Right renal cortex interstitium (tissue), 3 donors: ENCODE measurements at places on chromosomes 12 and 14. TPM values are rescaled to one million over a fixed set of nuclear protein-coding genes. Genes with fewer than 3 reads are reported as not detected.

DNA sequence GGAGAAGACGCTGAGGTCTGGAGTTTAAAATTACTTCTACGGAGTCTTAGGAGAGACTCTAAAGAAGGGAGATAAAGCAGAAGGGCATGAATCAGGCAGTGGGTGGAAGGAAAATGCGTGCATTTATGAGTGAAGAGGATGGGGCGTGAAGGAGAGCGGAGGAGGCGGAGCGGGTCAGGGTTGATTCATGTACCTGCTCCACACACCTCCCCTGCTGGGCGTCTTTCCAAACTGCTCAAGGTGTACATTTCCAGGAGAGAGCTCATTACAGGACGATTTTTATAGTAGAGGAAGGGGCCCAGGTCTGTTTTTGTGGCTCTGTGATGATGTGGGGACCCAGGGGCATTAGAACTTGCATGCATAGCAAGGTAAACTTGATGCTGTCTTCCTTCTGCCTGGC is 65.0 kb upstream of the ASPG start:
- no peak for DNase-seq

DNA sequence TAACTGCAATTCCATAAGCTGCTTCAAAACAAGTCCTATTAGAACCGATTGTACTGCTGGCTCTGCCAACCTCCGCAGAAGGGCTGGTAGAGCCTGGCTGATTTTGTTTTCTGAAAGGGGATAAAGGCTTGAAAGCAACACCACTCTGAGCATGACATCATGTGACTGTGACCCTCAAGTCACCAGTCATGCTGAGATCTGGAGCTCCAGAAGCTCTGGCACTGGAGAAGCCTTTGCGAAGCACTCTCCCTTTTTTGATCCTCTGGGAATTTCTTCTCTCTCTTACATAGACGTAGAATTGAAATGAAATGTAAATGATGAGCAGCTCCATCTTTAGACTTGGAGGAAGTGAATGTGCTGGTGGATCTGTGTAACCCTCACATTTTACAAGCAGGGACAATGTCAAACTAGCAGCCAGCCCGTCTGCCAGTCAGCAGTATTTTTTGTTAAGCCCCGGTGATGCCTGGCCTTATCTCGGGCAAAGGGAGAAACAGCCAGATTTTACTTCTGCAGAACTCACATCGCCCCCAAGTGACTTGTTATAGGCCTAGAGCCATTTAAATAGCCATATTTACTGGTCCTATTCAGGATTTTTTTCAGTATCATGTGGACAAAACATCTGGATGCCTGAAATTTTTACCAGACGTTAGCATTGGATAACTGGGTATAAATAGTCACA is 112.1 kb upstream of the NPAS3 start:
- no peak for DNase-seq

BMP4 gene
- polyA plus RNA-seq: 48.5 TPM

- no peak for DNase-seq
These were observed 774.7 kb downstream of the TMTC2 start for GRCh38 chr12:83461336-83461935.

- no peak for DNase-seq
These were observed 64.6 kb downstream of the BICD1 start for GRCh38 chr12:32171211-32171610.

DNA sequence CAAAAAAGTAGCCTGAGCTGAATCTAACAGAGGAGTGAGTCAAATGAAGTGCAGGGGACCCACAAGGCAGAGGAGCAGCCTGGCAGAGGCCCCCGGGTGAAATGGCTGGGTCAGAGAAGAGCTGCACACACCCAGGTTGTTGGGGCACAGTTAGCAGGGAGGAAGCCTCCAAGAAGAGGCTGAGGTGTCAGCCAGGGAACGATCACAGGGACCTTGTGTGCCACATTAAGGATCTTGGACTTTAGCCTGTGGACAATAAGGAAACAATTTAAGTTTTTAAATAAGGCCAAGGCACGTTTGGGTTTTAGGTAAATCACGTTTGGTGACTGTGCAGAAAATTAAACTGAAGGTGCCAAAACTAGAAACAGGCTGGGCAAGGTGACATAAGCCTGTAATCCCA is 35.1 kb downstream of the OR10P1 start:
- no peak for DNase-seq

DNA sequence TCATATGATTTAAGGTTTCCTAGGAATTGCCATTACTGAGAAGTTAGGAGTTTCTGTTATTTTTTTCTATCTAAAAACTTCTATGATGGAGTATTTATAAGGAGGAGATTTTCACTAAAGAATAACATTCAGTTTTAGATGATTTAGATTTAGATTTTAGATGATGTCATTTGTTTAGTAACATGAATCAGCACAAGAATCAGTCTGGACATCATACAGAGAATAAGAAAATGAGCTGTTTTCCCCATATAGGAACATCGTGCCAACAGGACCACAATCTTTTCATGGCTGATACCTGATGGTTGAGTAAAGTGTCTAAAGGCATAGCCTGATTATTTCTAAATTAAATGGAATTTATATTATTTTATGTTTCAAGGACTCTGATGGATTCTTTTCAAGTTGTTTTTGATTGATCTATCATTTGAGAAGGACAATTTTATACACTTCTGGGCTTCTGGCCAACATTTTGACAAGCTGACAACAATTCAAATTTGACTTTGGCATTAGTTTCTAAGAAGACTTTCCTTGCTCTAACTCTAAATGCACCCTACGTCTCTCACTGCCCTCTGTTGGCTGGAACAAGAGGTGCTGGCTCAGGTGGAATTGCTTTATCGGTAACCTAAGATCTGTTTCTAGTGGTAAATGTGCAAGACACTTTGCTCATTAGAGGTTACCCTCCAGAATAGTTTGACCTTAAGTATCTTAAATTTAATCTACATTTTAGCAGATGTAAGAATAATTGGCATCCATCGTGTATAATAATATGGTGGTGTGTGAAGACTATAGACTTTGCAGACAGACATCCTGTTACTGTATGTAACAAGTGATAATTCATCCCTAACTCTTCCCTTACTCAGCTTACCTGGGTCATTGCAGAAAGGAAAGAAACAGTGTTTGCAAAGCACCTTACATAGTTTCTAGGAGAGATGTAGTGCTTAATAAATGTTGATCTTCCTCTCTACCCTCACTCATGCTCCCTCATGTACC is 42.8 kb upstream of the CPSF6 start:
- no peak for DNase-seq

VAMP1 gene
- polyA plus RNA-seq: 5.8 TPM

FAM222A gene
- polyA plus RNA-seq: 8.5 TPM

DNA sequence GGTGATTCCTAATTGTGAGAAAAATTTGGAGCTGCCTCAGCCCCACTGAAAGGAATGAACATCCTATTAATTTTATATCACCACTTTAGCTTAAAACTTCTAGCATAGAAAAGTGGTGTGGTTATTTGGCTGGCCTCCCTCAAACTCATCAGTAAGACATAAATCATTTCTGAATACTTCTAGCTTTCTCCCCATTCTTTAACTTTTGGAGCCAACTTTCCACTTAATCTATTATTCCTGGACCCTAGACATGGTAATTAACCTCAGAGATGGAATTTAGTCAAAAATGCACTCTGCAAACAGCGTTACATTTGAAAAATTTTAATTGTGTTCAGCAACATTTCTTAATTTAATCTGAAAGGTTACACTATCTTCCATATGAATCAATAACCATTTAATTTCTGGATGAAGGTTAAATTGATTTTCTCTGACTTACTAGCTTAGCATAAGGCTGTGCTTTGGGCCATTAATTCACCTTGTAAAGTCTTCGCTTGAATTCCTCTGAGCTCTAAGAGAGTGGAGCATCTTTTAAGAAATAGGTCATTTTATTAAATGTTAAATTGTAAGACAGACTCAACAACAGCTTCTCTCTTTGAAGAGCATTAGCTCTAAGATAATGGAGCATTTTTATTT is 753.6 kb upstream of the STXBP6 start:
- no peak for DNase-seq

DNA sequence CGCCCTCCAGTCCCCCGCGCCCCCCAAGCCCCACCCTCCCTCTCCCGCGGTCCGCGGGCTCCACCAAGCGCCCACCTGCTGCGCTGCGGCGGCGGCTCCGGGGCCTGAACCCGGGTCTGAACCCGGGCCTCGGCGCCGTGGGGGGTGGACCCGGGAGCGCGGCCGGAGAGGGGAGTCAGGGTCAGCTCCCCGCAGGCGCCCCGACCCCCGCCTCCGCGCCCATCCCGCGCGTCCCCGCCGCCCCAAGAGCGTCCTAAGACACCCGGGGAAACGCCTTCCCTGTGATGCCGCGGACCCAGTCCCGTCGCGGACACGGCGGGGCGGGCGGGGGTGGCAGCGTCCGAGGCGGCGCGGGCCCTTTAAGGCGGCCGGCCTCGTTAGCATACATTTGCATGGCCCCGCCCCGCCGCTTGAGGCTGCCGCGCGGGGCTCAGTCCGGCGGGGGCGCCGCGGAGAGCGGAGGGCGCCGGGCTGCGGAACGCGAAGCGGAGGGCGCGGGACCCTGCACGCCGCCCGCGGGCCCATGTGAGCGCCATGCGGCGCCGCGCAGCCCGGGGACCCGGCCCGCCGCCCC is at the start of gene MMP17:
Gene MMP17 (plus strand): TSS at position 433 of the 574 bp plus-strand sequence. CDS start 102 bp downstream, at position 535.
- DNase-seq: no peak

KRT78 gene
- polyA plus RNA-seq: not detected

SENP1 gene
- 29.1 TPM for polyA plus RNA-seq

DNA sequence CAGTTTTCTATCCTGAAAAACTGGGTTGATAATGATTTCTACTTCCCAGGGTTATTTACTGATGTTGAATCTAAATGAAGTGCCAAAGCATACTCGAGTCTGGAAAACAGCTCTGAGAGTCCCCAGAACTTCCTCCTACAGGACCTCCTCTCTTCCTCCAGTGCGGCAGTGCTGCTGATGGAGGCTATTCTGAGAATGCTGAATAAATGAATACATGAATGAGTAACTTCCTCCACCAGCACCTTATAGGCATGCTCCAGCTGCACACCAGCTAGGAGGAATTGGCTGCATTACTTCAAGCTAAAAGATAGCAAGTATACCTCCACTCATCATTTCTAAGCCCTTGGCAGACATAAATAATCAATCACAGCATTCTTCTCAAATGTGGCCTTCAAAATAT is 448.8 kb upstream of the CCDC196 start:
- DNase-seq: no peak

- DNase-seq: no peak
These were observed 32.3 kb upstream of the ESR2 start for GRCh38 chr14:64326502-64326901.

PLEKHH1 gene
- polyA plus RNA-seq: 37.5 TPM

HOXC13 gene
- polyA plus RNA-seq: not detected

RNF212B gene
- polyA plus RNA-seq: 1.6 TPM

DNA sequence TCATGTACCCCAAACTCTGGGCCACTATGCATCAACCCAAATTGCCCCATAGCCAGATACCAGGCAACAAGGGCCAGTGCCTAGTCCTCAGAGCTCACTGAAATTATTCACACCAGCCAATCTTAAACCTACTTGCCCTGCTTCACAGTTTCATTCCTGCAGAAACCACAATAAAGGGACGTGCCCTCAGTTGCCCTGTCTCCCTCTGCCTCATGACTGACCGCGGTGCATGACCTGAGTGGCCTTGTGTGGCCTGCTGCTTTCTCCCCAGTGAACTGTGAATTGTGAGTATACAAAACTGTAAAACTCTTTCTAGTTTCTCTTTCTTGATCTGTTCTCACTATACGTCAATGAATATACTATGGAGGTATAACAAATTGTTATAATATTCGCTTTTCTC is 490.9 kb upstream of the MIS18BP1 start:
- no peak for DNase-seq

DNA sequence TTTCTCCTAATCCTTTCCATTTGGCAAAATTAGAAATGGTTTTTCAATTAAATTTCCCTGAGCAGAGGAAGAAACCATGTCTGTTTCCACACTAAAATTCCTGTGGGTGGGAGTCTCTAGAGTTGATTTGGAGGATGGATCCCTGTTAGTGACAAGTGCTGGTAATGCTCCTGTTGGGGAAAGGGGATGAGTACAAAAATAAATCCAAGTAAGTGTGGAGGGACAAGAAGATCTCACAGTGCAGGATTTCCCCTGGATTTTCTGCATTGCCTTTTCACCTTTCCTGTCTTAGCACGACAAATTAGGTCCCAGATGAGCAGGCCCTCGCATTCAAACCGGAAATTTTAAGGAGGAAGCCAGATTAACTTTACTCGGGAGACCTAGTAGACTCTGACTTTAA is 107.5 kb downstream of the DAD1 start:
- no peak for DNase-seq

HHIPL1 gene
- polyA plus RNA-seq: 1.5 TPM

DNA sequence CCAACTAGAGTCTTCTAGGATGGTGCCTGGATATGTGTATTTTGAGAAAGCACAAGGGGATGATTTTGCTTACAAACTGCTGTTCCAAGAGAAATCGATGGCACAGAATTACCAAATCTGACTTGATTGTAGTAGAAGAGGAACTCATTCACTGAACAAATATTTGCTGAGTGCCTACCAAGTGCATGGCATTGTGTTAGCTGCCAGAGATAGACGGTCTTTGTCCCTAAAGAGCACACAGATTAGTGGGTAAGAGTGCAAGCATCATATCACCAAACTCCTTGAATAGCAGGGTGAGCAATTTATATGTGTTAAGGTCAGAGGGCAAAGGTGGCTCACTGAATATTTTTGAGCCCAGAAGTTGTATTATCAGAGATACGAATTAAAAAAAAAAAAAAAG is 3.5 kb upstream of the FOXN3 start:
- no peak for DNase-seq

DNA sequence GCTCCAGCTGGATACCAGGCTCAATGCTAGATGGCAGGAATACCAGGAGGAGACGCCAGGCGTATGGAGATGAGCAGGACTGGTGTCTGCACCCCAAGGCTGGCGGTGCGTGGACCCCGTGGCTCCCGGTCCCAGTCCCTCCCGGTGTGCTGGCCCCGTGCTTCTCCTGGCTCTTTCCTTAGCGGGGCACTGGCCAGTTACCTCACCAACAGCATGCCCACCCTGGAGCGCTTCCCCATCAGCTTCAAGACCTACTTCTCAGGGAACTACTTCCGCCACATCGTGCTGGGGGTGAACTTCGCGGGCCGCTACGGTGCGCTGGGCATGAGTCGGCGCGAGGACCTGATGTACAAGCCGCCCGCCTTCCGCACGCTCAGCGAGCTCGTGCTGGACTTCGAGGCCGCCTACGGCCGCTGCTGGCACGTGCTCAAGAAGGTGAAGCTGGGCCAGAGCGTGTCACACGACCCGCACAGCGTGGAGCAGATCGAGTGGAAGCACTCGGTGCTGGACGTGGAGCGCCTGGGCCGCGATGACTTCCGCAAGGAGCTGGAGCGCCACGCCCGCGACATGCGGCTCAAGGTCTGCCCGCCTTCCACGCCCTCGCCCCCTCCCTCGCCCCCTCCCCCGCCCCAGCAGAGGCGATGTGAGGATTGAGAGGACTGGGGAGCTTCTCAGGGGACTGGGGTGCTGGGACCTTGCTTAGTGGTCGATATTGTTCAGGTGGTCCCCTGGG is 14.6 kb downstream of the VASH1 start:
- DNase-seq: no peak

GRCh38 chr14:71607056-71607455 is 325.2 kb upstream of the RGS6 start:
- no peak for DNase-seq

DNAL1 gene
- polyA plus RNA-seq: 17.9 TPM

GRCh38 chr14:25461780-25462179 is 411.8 kb upstream of the STXBP6 start:
- DNase-seq: no peak

CACNA2D4 gene
- polyA plus RNA-seq: 2.3 TPM

GRCh38 chr14:69999261-69999674 is 120.1 kb downstream of the SMOC1 start:
- no peak for DNase-seq
